ENCODE measurements at places on chromosomes 1 and 21. TPM values are rescaled to one million over a fixed set of nuclear protein-coding genes. Genes with fewer than 3 reads are reported as not detected.

- DNase-seq: no peak
Observed at GRCh38 chr1:114008993-114009392, 29.7 kb downstream of the OLFML3 start.

GRCh38 chr1:147225193-147225730 is at the start of gene FMO5:
TSS of gene FMO5 (minus strand) at chr1:147225339. CDS start at chr1:147225029, 310 bp downstream.
- peak; percentile 58 for DNase-seq

GRCh38 chr1:185495898-185496297 is 178.9 kb upstream of the IVNS1ABP start:
- no peak for DNase-seq

DNA sequence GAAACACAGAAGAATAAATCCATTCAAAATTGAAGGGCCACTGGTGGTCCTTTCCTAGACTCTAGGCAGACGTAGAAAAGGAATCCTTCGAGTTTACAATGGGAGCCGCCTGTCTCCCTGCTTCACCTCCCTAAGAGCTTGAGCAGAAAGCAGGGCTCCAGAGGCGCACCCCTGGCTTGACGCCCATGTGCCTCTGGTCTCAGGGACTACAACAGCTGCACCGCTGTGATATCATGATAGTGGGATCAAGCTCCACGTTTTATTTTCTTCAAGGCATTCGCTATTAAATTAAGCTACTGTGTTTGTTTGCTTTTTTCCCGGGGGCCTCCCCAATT is 403 bp upstream of the C1orf122 start:
- peak; percentile 57 for DNase-seq

DNA sequence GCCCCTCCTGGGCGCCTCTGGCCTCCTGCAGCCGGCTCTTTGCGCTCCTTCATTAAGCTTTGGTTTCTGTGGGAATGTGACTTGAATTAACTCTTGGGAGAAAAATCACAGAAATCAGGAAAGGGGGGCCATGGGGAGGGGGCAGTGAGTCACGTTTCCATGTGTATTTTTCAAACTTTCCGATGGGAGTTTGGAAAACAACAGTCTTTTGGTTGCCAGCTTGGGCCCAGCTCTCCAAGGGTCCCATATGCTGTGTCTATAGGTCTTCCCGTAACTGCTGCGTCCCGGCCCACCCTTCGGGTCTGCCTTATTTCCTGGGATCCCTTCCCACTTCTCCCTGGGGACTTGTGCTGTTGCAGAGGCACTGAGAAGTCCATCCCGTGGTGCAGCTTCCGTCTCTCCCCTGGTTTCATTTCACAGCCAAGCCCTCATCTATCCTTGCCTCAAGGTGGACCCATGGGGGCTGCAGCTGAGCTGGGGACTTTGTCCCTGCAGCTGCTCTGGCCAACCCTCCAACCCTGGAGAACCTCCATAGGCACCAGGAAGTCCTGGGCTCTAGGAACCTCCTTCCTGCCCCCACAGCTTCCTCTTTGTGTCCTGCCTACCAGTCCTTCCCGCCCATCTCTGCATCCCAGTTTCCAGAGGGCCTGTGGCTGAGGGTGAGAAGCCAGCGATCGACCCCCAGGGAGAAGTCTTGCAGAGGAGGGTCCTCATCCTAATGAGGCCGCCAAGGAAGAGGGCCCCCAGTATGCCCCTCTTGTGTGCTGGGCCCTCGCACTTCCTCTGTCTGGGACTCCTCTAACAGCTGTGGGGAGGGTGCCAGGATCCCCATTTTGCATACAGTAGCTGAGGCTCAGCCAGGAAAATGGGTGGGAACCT is 11.6 kb upstream of the LMNA start:
- DNase-seq: no peak

DNA sequence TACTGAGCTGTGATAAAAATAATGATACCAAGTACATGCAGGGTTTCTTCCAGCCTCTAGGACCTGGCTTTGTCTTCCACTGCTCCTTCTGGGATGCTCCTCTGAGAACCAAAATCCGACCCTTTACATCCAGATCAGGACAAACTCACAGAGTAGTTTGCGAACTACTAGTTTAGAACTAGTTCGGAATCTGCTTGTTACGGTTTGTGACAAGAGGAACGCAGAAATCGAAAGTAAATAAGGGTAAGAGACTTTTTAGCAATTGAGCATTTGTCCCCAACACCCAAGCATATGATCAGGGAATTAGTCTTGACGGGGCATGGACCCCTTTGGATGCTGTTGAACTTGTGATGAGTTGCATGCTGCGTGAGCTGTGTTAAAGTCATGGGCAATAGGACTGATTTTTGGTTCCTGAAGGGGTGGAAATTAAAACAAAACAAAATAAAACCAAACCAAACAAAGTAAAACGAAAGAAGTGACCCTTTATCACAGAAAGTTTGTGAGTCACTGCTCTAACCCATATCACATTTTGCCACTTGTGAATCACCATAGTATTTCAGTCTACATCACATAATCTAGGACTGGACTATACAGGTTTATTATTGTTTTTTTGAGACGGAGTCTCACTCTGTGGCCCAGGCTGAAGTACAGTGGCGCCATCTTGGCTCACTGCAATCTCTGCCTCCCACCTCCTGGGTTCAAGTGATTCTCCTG is 35.7 kb upstream of the ERRFI1 start:
- DNase-seq: peak; percentile 6

DNA sequence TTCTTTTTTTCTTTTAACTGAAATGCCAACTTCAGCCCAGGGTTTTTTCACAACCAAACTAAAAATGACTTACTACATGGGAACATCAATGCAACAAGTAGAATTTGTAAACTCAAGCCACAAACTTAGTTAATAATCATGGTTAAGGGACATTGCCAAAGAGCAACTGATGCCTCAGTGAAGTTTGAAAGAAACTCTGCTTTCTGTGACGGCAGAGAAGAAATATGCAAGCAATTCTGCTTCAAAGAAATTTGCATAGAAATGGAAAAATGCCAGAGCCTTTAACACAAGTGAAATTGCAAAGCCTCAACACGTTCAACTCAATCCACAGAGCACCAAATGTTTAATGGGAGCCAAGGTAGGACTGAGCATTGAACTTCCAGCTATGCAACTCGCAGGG is 5.0 kb upstream of the CHD5 start:
- no peak for DNase-seq

DNA sequence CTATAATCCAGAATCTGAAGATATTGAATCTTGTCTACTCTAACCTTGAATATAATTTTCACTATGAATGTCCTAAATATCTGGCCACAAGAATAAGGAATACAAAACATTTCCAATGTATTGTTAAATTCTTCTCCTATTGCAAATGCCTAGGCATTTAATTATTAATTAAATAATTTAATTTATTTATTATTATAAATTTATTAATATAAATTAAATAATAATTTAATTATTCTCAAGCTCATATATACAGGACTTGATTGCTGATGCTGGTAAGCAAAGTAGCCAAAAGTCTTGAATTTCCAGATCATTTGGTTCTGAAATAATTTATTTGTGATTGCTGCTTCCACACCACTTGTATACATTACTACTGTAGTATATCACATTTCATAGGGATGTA is 71.1 kb downstream of the SAMSN1 start:
- no peak for DNase-seq

GRCh38 chr1:20723537-20724363 is 5.9 kb upstream of the KIF17 start:
- no peak for DNase-seq

DNA sequence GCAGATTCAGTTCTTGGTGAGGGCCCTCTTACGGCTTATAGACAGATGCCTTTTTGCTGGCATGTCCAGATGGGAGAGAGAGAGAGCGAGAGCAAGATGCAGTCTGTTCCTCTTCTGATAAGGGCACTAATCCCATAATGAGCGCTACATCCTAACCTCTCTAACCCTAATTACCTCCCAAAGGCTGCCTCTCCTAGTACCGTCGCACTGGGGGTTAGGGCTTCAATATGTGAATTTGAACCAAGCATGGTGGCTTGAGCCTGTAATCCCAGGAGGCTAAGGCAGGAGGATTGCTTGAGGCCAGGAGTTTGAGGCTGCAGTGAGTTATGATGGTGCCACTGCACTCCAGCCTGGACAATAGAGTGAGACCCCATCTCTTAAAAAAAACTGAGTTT is 10.5 kb upstream of the SDE2 start:
- peak; percentile 81 for DNase-seq

- DNase-seq: no peak
Observed at GRCh38 chr1:117501281-117501680, 104.6 kb upstream of the TENT5C start.

GRCh38 chr1:19878637-19878985 is 3.6 kb upstream of the OTUD3 start:
- no peak for DNase-seq

DNA sequence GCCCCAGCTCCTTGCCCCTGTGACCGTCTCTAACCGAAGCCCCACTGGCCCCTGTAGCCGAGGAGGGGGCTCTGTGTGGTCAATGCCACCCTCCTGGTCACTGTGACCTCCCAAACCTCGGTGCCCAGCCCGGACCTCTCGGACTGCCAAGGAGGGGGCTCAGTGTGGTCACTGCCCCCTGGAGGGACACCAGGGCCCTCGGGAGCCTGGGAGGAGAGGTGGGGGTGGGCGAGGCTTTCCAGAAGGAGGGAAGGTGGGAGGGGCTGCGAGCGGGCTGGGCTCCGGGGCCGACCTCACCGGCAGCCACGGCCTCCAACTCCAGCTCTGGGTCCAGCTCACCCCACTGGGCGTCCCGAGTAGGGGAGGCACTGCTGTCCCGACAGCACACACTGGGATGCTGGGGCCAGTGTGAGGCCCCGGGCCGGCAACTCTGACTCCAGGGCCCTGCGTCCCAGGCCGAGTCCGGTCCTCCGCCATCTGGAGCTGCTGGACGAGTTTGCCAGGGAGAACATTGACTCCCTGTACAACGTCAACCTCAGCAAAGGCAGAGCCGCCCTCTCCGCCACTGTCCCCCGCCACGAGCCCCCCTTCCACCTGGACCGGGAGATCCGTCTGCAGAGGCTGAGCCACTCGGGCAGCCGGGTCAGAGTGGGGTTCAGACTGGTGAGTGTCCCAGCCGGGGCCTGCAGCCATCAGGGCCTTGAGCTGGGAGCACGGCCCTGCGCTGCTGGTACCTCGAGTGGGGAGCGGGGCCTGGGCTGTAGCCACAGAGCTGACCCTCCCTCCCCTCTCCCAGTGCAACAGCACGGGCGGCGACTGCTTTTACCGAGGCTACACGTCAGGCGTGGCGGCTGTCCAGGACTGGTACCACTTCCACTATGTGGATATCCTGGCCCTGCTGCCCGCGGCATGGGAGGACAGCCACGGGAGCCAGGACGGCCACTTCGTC is 6.4 kb downstream of the SCNN1D start:
- DNase-seq: no peak

DNA sequence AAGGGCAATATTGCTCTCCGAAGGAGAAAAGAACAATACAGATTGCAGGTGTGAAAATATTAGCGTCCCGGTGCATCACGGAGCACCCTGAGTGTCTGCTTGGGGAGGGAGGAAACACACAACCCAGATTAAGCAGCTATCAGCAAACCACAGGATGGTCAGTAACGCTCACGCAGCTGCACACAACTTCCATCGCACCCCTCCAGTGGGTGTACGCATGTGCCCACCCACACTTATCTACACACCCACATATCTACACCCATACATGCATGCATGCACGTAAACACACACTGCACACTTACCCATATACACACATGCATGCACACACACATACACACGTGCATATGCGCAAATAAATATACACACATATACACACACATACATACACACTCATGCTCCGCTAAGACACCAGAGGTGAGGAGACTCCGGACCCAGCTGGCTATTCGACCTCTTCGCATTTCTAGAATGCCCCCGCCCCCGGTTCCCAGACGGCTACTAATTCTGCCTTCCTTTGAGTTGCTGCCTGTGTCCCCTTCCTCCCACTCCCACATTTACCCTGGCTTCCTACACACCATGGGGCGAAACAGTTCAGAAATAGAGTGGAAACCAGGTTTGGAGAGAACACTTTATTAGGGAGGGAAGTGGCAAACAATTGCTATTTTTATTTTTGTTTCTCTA is 26.2 kb downstream of the ITPKB start:
- no peak for DNase-seq

GRCh38 chr1:26839339-26839722 is 12.8 kb downstream of the ZDHHC18 start:
- no peak for DNase-seq

DNA sequence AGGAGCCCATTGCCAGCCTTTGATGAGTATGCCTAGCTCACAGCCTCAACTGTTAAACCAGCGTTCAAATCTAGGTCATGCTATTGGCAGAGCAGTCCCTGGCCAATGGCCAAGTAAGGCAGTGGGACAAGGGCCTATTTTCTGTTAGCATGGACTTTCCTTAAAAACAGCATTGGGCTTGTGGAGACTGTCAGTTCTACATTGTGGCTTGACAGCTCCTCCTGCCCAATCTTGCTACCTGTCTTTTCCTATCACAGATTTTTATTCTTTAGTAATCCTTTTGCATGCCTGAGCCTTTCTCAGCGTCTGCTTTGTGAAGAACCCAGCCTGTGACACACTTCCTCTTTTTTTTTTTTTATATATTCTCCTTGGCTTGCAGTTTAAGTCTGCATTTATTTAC is 56.4 kb downstream of the DIP2A start:
- no peak for DNase-seq

- DNase-seq: no peak
Observed at GRCh38 chr1:172380441-172381244, 39.8 kb upstream of the C1orf105 start.

- DNase-seq: no peak
Observed at GRCh38 chr1:3032371-3033039, 11.2 kb downstream of the ACTRT2 start.

GRCh38 chr1:109773203-109773899 is 9.6 kb upstream of the EPS8L3 start:
- peak; percentile 90 for DNase-seq

- peak; percentile 53 for DNase-seq
Observed at GRCh38 chr1:203682473-203683383, 56.1 kb downstream of the ATP2B4 start.

GRCh38 chr1:56516539-56517252 is 62.7 kb downstream of the PLPP3 start:
- DNase-seq: peak; percentile 45

DNA sequence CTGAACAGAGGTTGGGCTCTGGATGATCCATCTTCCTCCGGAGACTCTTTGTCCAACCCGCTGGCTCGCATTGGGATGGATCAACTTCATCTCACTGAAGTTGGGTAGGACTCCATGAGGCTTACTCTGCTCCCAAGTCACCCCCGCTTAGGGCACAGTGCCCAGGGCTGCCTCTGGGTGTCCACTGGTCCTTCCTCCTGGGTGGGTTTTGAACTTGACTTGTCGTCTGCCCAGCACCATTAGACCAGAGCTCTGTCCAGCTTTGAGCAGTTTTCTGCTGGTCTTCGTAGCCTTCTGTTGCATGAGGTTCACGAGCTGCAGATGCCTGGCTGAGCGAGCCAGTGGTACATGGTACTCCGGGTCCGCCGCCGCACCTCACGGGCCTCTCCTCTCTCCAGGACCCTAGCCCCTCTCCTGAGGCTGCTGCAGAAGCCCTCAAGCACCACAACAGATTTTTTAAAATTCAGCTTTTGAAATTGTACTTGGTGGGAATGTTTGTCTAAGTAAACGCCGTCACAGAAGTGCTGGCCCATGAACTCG is 33.8 kb upstream of the COL6A1 start:
- no peak for DNase-seq

CRYBG2 gene
- total RNA-seq: 8.8 TPM

MEX3A gene
- 13.7 TPM for total RNA-seq

DOP1B gene
- total RNA-seq: 1.8 TPM

LCE1F gene
- not detected for total RNA-seq

C1orf141 gene
- not detected for total RNA-seq

NUDT4B gene
- total RNA-seq: 2.8 TPM

TAL1 gene
- 81.3 TPM for total RNA-seq

CD53 gene
- 79.5 TPM for total RNA-seq

SLC35F3 gene
- 0.07 TPM for total RNA-seq

CD247 gene
- total RNA-seq: 0.22 TPM

LRRC71 gene
- total RNA-seq: 1.2 TPM

TMEM54 gene
- 13.1 TPM for total RNA-seq

C1orf115 gene
- total RNA-seq: not detected

Data from K562 (cell line).